ENCODE measurements at places on chromosomes 4 and X. TPM values are rescaled to one million over a fixed set of nuclear protein-coding genes. Genes with fewer than 3 reads are reported as not detected.

The TMPRSS11D gene
- not detected for total RNA-seq

The L1CAM gene
- total RNA-seq: 0.55 TPM

The LAP3 gene
- total RNA-seq: 58.5 TPM

The HSD17B13 gene
- total RNA-seq: 0.15 TPM
